ENCODE measurements at places on chromosomes 5 and 9.
A peak's percentile ranks its signal among the peaks of the same experiment; 100 is the strongest.

- no peak for DNase-seq
Measured at GRCh38 chr9:87178302-87178701, 231.0 kb upstream of the GAS1 start.

- DNase-seq: peak; percentile 71
Measured at GRCh38 chr5:158117467-158118160, 258.7 kb upstream of the CLINT1 start.

GRCh38 chr5:130138406-130139045 is 234.3 kb downstream of the CHSY3 start:
- peak; percentile 80 for DNase-seq

- no peak for DNase-seq
Measured at GRCh38 chr5:174991847-174992246, 267.5 kb downstream of the MSX2 start.

DNA sequence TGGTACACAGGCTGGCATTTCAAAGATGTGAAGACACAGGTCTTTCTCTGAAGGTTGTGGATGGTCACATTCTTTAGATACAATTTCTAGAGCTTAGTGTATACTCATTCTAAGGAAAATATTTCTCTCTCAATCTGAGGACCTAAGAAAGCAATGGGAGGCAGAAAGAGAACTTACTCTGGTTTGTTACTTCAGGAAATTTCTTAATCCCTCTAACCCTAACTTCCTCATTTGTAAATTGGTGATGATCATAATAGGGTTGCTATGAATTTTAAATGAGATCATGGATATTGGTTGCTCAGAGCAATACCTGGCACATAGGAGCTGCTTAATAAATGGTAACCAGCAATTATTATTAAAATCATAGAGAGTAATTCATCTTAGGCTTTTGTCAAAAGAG is 22.1 kb downstream of the FAM170A start:
- no peak for DNase-seq
